ENCODE measurements at places on chromosomes 2 and 18. TPM values are rescaled to one million over a fixed set of nuclear protein-coding genes. Genes with fewer than 3 reads are reported as not detected.

GRCh38 chr2:68653538-68653982, 10.2 kb downstream of the PROKR1 start:
- no peak for DNase-seq

- DNase-seq, result no peak
These were observed 972 bp upstream of the CELF4 start for GRCh38 chr18:37566479-37567060.

The TBR1 gene
- 0.64 TPM for total RNA-seq

The TANC1 gene
- total RNA-seq, result 40.3 TPM

The CPSF3 gene
- total RNA-seq, result 36.1 TPM
